Activated effector memory CD4-positive, alpha-beta T cell treated with anti-CD3 and anti-CD28 coated beads, Interleukin-2, amount 50 U/mL, for 16 hours (primary cell): ENCODE measurements at places on chromosomes 3 and 15.

DNA sequence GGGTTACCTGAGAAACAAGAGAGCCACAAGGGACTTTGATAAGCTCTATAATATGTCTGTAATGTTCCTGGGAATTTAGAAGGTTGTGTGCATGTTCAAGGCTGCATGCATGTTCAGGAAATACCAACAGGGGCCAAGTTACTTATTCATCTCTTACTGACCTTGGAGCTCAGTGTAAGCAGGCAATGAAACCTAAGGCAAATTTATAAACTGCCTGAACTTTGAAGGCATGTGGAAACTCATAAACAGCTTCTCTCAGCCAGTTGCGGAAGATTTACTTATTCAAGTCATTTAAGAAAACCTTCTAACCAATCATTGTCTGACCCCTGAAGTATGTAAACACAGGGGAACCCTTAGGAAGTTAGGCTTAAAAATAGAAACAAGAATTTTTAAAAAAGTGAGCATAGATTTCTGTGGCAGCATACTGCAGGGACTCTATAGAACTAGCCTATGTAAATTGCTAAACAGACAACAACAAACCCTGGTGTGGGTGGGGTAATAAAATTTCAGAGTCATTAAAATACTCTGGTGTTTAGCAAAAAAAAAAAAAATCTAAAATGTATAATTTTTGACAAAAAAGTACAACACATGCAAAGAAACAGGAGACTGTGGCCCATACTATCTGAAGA is 57.2 kb downstream of the SLC15A2 start:
- no peak for DNase-seq

DNA sequence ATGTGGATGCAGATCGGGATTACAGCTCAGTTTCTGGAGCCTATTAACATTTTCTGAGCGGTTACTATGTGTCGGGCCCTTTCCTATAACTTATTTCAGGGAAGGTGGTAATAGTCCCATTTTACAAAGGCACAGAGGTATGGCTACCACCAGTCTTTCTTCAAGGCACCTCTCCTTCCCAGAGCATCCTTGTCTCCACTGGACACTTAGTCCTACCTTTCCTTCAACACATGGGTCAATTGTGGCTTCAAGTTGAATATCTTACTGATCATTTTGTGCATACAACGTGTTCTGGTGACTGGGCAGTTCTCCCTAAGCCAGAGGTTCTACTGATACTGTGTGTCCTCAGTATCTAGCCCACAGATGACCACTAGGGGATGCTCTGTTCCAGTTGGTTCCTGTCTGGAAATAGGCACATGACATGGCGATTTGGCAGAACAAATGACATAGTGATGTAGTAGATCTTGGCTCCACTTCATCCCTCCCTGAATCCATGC is 60.7 kb upstream of the CMTM8 start:
- peak; percentile 71 for DNase-seq

GRCh38 chr3:126341755-126342150 is 15.5 kb downstream of the KLF15 start:
- DNase-seq = peak; percentile 28

- DNase-seq = no peak
Measured at GRCh38 chr15:69786136-69786701, 311.5 kb downstream of the TLE3 start.

DNA sequence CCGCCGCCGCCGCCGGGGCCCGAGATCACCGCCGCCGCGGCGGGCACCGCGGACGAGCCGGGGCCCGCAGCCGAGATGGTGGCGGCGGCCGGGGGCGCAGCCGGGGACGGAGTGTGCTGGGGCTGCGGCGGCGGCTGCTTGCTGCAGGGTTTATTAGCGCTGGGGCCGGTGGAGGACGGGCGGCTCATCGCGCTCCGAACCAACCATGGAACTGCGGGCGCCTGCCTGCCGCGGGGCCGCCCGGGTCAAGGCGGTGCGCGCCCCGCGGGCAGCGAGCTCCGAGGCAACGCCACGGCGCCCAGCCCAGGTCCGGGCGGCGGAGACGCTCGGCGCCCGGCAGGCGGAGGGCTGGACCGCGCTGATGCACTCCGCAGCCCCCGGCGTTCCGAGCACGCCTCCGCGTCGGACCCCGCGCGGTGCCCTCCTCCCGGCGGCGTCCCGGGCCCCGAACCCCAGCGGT is 277 bp downstream of the SIAH2 start:
- no peak for DNase-seq

GRCh38 chr3:84959470-84960271 is 882 bp downstream of the CADM2 start:
- DNase-seq = no peak

GRCh38 chr3:128421966-128422365 is 44.7 kb downstream of the DNAJB8 start:
- no peak for DNase-seq

DNA sequence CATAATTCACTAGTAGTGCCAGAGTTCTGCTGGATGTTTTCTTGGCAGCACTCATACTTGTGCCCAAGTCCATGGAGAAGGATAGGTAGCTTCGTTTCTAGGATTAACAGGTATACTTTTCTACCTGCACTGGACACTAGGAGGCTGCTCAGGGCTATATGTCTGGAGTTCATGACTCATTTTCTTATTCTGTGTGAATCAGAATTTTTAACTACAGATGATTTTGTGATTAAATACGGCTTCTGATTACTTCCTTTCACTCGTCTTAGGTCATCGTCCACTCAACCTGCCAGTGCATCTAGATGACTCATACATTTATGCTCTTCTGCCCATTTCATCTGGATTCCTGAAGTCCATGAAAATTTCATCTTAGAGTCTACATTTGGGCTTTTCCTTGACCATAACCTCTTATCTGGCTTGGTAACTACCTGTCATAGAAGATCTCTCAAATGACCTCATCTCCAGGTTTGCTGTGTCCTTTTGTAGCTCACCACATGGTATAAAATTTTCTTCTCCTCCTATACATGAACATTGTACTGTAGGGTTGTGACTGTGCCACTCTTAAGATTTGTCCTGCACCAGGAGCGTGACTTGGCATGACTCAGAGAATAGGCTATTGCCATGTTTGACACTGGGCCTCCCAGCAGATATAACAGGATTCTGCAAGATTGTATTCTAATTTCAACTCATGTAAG is 66.7 kb upstream of the GCSAM start:
- DNase-seq = no peak

GRCh38 chr3:136106101-136106500 is 90.0 kb downstream of the MSL2 start:
- DNase-seq = no peak

- DNase-seq = no peak
Measured at GRCh38 chr3:23183731-23184130, 19.4 kb upstream of the UBE2E2 start.

DNA sequence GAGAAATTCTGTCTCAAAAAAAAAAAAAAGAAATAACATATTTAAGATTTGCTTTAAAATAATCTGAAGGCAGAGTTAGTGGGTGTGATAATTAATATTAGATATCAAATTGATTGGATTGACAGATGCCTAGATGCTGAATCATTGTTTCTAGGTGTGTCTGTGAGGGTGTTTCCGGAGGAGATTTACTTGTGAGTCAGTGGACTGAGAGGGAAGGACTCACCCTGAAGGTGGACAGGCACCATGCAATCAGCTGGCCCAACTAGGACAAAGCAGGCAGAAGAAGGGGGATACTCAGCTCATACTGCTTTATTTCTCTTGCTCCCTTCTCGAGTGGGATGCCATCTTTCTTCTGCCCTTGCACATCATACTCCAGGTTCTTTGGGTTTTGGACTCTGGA is 16.7 kb upstream of the RPL24 start:
- no peak for DNase-seq

GRCh38 chr15:69748131-69748530 is 295.5 kb downstream of the RPLP1 start:
- no peak for DNase-seq

- no peak for DNase-seq
Measured at GRCh38 chr3:185930393-185931107, 7.3 kb downstream of the TRA2B start.

DNA sequence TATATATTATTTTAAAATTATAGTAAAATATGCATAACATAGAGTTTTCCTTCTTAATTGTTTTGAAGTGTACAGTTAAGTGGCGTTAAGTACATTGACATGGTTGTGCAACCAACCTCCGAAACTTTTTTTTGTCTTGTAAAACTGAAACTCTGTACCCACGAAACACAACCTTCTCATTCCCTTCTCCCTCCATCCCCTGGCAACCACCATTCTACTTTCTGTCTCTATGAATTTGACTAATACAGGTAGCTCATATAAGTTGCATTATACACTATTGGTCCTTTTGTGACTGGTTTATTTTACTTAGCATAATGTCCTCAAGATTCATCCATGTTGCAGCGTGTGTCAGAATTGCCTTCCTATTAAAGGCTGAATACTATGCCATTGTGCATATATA is 179.4 kb downstream of the SATB1 start:
- DNase-seq = no peak

- no peak for DNase-seq
Measured at GRCh38 chr3:81214631-81215030, 546.8 kb downstream of the GBE1 start.

DNA sequence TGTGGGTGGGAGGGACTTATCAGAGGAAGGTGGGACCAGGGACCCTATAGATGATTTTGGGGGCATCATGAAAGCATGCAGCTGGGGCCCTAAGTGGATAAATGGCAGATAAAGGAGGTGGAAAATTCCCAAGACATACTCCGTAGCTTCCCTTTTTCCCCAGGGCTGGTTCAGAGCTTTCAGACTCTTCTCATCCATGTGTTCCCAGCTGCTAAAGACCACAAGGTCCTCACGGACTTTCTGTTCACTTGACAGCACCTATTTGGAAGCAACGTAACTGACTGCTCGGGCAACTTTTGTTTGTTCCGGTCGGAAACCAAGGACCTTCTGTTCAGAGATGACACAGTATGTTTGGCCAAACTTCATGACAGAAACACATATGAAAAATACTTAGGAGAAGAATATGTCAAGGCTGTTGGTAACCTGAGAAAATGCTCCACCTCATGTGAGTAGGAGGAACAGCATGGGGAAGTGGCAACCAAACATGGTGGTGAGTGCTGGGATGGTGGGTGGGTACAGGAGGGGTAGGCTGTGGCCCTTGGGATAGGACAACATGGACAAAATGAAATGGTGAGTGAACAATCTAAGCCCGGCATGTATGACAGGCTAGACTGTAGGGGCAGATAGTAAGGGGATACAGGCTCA is 28.7 kb upstream of the SRPRB start:
- no peak for DNase-seq

- DNase-seq = no peak
Measured at GRCh38 chr3:177069514-177070329, 127.6 kb downstream of the TBL1XR1 start.

DNA sequence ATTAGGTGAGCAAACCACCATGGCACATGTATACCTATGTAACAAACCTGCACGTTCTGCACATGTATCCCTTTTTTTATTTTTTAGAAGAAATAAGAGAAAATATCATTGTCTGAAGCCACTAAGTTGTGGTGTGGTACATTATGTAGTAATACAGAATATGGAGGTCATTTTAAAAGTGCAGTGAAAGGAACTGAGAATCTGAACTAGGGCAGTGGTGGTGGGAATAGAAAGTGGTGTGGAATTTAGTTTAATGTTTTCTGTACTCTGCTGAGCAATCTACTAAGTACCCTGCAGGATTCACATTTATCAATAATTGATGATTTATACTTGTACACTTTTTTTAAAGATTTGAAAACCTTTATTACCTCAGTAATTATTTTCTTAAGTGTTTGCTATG is 283.5 kb downstream of the CHL1 start:
- no peak for DNase-seq

DNA sequence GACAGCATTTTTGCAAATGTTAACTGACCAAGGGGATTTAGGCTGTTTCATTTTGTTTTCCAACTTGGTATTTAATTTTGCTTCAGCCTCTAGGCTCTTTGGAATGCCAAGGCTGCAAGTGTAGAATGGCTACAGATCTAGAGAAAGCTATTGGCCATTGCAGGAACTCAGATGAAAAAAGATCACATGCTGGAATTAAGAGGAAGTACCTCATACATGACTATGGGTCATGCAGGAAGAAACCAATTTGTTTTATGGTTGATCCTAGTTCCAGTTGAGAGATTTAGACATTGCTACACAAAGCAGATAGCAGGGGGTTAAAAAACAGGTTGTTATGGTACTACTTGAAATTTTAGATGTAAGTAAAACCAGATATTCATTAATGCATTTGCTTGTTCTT is 12.7 kb upstream of the CLDN16 start:
- DNase-seq = no peak

DNA sequence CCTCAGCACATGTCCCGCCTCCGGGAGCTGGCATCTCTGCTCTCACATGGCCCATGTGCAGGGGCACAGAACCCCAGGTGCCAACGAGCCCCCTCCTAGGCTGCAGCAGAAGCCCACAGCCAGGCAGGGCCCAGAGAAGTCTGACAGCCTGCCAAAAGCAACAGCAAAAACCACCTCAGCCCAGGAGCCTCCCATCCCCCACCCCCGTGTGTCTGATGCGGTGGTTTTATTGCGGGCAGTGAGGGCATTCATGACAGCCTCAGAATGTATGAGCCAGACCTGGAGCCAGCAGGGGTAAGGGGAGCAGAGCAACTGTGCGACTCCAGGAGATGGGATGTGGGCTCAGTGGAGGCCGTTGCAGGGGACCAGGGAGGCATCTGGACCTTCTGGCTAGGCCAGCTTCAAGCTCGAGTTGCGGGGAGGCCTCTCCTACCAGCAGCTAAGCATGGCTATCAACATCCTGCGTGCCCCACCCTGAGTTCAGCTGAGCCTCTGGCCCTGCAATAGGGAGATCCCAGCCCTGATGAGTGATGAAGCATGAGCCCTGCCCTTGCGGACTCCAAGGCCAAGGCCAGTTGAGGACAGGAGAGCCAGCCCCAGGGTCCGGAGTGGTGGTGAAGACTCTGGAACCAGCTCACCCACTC is 52.5 kb downstream of the CYP11A1 start:
- DNase-seq = no peak

DNA sequence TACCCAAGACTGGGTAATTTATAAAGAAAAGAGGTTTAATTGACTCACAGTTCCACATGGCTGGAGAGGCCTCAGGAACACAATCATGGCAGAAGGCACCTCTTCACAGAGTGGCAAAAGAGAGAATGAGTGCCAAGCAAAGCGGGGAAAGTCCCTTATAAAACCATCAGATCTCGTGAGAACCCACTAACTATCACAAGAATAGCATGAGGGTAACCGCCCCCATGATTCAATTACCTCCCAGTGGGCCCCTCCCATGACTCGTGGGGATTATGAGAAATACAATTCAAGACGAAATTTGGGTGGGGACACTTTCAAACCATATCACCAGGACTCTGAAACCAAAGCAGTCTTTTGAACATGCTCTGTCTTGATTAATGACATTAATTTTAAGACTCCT is 7.0 kb downstream of the RTP3 start:
- DNase-seq = peak; percentile 71
